ENCODE measurements at places on chromosomes 4 and X. TPM values are rescaled to one million over a fixed set of nuclear protein-coding genes. Genes with fewer than 3 reads are reported as not detected.

GRCh38 chrX:87064502-87064901 is 453.1 kb upstream of the KLHL4 start:
- DNase-seq, result no peak

- no peak for DNase-seq
Measured at GRCh38 chrX:116281106-116281505, 110.6 kb downstream of the AGTR2 start.

- DNase-seq, result no peak
Measured at GRCh38 chr4:2395038-2395437, 23.4 kb downstream of the ZFYVE28 start.

GRCh38 chrX:148555101-148555500 is 54.7 kb downstream of the AFF2 start:
- DNase-seq, result no peak

The LIAS gene
- total RNA-seq, result 20.5 TPM

- no peak for DNase-seq
Measured at GRCh38 chr4:47736555-47736954, 101.3 kb downstream of the CORIN start.

- peak; percentile 75 for DNase-seq
Measured at GRCh38 chr4:118772081-118772766, 63.7 kb downstream of the SEC24D start.

DNA sequence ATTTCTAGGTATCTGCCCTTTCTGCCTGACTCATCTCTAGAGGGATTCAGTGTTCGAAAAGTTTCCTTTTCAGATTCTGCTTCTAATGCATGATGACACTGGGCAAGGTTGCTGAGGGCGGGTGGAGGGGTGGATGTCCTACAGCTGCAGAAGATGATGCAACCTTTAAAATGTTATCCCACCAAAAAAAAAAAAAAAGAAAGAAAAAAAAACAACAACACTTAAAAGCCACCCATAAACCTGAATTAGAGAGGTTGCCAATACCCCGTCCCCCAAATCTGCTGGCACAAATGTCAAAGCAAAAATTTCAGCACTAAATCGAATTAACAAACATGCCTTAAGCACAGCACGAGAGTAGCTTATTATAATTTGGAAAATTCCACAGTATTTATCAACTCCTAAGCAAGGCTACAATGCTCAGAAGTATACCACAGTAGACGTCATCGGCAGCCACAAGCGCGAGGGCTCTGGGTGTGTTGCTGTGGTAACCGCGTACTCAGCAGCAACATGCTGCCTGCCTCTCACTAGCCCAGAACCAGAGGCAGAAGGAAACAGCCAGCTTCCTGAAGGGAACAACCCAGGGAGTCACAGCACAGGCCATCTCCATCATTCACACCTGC is 167.5 kb upstream of the MAP3K15 start:
- DNase-seq, result peak; percentile 31

DNA sequence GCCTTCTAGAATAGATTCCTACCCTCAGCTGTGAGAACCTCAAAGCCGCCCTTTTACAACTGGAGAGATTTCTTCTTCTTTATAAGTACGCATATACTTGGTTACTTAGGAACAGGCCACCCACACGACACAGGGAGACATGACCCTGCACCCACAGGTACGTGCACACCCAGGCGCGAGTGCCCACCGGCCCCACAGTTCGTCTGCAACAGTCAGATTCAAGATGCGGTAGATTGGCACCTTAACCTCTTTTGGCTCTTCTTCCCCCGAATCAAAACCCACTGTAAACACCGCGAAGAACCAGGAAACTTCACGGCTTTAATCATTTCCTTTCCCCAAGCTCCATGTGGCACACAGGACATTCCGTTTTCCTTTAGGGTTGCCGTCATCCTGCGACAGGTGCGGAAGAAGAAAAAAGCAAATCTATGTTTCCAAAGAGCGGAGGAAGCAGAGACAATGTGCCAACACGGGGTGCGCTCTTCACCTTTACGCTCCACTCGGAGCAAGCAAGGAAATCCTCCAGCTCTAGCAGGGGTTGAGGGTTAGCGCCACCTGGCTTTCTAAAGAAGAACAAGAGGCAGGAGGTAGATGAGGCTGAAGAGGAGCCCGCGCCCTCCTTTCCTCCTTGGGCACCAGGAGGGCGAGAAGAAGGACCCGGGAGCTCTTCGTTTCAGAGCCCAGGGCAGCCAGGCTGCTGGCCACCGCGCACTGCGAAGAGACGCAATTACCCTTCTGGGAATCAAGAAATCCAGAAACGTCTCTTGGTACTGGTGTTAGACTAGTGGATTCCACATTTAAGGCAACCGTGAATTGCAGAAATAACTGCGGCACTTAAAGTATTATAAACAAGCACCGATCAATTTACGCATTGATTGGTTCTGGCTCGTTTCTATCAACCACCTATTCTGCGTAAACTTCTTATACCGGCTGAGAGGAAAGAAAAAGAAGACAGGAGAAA is 35.7 kb downstream of the HAND2 start:
- peak; percentile 62 for DNase-seq

- DNase-seq, result peak; percentile 1
Measured at GRCh38 chrX:102765217-102765616, 44.7 kb downstream of the GPRASP3 start.
